Neuronal stem cell (in vitro differentiated cells): ENCODE measurements at places on chromosomes 3 and 15.

DNA sequence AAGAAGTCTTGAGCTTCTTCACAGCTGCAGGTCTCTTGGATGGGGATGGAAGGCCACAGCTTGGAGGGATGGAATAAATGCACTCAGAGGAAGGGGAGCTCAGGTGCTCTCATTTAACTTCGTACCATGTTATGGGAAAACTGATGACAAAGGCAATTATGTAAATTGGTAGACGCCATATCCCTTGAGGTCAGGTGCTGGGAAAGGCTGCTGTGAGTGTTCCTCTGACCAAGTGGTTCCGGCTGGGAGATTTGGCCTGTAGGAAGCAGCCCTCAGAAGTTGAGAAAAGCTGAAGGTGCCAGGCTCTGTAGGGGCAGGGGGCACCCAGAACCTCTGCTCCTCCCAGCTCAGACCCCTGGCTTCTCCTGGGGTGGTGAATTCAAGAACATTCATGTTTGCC, 47.1 kb downstream of the FAH start:
- DNase-seq, result no peak

GRCh38 chr3:128550113-128550440, 57.1 kb upstream of the GATA2 start:
- DNase-seq, result no peak

DNA sequence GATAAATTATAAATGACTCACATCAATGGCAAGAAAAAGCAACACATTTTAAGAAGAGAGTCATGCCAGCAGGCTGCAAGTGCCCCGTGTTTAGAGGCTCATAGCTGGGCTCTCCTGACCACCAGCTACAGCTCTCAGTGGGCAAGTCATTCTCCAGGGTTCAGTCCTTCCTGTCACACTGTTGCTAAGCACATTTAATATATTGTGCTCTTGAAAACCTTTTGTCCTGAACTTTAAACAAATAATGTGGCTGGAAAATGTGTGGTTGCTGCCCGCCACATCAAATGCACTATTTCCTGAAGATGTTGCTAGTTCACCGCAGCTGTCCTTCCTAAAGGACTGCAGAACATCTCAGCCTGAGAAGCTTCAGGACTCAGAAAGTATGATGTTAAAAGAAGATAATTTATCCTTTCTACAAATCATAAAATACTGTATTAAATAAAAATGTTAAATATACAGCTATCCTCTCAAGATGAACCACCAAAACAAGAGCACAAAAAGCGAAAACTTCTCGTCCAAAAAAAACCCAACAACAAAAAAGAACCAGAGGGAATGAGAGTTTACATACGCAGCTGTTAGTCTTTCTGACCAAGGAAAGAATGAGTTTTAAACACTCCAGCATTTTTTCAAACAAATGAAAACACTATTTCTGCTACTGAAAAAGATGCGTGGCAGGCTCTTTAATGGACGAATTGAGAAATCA, 951 bp downstream of the TARS3 start:
- no peak for DNase-seq

GRCh38 chr15:86236356-86237110, 156.9 kb downstream of the AGBL1 start:
- peak; percentile 24 for DNase-seq
